ENCODE measurements at places on chromosomes 3 and 15.

DNA sequence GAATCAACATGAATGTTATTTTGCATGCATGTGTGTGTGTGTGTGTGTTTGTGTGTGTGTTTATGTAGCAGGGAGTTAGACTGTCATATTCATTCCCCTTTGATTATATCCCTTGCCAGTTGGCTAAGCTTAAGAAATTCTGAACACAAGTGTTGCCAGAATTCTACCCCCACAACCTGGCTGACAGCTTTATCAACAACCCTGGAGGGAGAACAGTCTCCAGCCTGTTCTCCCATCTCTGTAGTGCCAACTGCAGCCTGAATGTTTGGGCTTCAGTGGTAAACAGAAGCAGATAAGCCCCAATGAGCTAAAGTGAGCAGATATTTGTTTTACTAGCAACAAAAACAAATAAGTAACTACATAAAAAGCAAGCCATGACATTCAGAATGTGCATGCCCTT is 162.6 kb upstream of the ABI3BP start:
- DNase-seq: no peak

DNA sequence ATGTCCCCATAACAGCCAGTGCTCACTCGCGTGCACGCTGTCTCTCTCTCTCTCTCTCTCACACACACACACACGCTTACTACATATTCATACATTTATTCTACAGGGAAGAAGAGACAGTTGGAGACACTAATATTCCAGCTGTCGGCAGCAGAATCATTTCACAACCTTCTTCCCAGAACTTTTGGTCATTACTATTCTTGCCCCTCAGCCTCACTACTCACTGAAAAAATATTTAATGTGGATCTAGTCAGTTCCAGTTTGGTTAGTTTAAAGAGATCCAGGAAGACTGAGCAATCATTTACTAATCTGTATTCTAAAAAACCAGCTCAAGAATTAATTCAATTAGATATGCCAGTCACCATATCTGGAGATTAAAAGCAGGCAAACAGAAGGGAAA is 394.9 kb downstream of the PTPRG start:
- DNase-seq: no peak

DNA sequence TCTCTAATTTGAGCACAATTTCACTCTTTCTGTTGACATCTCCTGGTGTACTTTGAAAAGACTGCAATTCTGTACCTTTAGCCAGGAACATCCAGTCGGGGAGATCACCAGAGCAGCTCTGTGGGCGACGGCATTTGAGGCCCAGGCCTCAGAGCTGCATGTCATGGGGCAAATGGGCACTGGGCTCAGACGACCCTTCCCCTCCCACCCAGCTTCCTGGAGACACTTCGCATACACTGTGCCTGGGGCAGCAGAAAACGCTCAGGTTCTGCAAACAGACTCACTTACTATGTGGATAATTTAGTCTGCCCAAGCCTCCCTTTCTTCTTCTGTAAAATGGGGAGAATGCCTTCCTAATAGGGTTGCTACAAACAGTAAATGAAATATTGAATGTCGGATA is 96.9 kb downstream of the HMG20A start:
- DNase-seq: no peak

DNA sequence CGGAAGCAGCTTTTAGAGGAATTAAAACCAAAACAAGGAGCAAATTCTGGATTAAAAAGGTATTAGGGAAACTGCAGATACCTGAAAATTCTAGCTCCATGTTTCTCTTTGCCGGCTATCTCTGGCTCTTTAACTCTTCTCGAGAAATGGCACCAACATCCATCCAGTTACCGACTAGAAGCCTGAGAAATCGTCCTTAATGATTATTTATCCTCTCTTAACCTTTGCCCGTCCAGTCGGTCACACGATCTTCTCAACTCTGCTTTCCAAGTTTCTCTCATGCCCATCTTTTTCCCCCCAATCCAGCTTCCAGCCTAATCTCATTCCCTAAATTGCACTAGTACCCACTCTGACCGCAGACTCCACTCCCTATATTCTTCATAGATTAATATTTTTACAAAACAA is 596 bp upstream of the SGO1 start:
- no peak for DNase-seq

- no peak for DNase-seq
Measured at GRCh38 chr3:50639055-50639494, 22.1 kb downstream of the MAPKAPK3 start.

GRCh38 chr3:192726385-192726784 is 956 bp downstream of the FGF12 start:
- DNase-seq: no peak

GRCh38 chr3:193869221-193870201 is 266.4 kb upstream of the HES1 start:
- DNase-seq: no peak

- no peak for DNase-seq
Measured at GRCh38 chr3:67200618-67201017, 202.5 kb downstream of the KBTBD8 start.

DNA sequence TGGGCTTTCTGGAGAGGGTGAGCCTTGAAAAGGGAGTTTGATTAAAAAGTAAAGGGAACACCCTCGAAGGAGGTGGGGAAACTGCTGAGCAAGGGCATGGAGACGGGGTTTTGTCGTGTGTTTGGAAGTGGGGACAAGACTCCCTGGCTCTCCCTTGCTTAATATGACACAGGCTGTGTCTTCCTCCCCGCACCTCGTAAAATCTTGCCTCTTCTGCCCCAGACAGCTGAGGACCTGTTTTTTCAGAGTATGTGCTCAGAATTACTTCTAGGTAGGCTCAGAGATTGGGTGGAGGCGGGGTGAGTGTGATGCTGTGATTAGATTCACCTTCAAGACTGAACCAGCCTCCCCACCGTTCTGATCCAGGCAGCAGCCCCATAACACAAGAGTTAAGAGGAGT is 244.4 kb upstream of the TLE3 start:
- DNase-seq: no peak

GRCh38 chr3:49535971-49536874 is 18.1 kb upstream of the BSN start:
- DNase-seq: no peak

DNA sequence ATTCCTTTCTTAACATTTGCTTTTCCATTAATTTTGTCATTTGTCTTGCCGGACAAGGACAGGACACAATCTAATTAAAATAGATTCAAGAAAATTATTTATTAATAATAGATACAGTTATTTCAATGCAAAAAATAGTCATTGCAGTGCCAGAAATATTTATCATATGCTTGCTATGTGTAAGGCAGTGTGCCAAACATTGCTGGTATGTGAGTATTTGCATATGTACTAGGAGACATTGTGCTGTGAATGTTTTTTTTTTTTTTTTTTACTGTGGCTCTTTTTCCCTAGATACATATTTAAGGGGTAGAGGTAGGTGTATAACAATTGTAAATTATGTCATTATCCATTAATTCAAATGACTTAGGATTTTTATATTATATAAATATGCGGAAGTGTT is 23.3 kb downstream of the SPRED1 start:
- DNase-seq: no peak

- DNase-seq: no peak
Measured at GRCh38 chr3:178195824-178196223, 340.4 kb upstream of the KCNMB2 start.

DNA sequence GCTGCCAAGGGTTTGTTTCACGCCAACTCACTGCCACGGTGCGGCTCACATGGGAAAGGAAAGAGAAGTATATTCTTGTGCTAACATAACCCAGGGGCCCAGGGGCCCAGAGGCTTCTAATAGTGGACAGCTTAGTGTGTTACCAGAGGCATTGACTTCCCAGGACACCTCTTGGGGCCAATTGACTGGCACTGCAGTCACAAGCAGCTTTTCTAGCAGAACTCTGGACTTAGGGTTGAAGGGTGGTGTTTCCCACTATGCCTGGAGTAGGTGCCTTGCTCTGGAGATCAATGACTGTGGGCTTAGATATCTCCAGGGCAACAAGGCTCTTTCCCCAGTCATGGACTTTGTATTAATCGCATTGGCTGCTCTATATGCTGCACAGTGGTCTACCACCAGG is 172.7 kb upstream of the KBTBD8 start:
- no peak for DNase-seq

- DNase-seq: no peak
Measured at GRCh38 chr15:39226169-39226937, 354.5 kb upstream of the THBS1 start.

GRCh38 chr3:65871305-65872141 is 167.2 kb downstream of the MAGI1 start:
- no peak for DNase-seq

DNA sequence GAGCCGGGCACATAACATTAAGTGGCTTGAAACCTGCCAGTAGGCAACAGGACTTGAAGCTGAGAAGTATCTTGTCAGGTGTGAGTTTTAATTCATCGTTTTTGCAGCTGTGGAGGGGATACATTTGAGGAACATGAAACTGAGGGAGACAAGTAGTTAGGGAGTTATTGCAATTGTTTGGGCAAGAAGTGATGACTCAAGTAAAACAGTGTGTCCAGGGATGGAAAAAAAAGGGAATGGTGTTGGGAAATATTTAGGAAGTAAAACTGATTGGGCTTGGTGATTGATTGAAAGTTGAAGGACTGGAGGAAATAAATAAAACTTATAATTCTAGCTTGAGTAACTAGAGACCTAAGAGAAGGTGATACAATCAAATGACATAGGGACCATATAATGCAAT is 85.5 kb downstream of the NCEH1 start:
- DNase-seq: no peak

DNA sequence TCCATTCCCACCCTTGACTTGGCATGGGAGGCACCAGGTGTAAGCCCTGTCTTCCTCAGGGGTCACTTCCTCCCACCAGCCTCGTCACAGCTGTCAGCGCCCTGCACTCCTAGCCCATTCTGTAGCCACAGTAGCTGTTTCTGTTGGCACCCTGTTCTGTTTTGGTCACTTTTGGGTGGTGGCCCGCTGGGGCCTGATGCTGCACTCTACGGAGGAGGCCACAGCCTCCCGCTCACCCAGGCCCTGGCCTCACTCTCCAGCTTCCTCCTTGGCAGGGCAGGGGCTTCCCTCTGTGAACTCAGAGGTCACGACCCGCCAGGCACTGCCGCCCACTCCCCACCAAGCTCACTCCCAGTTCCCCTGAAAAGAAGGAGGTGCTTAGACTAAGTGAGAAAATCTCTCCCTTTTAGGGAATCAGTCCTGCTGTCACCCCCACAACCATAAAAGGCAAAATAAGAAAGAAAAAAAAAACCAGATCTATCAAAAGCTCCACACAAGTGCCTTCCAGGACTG is 68.4 kb downstream of the MGLL start:
- DNase-seq: no peak

DNA sequence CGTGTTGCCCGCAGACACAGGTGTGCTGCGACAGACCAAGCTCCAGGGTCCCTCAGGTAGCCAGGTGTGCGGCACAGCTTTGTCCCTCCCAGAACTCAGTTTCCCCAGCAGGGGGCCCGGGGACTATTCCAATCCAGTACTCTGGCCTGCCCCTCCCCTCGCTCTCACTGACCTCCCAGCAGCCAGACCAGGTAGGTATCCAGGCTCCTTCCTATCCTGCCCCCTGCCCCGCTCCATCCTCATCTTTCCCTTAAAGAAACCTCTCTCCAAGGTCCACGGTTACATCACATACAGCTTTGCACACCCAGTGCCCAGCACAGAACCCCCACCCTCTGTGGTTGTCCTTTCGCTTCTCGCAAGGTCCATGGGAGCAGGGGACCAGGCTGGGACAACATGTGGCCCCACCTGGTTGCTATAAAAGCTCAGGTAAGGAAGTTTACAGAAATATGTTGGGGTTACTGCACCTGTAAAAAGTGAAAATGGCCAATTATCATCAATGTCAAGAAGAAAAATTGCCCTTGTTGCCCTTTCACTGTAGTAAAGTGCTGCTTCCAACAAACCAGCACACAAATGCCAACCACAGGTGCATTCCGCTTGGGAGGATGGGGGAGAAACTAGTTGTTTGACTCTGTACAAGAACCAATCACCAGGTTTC is 7.3 kb upstream of the CYP11A1 start:
- no peak for DNase-seq

DNA sequence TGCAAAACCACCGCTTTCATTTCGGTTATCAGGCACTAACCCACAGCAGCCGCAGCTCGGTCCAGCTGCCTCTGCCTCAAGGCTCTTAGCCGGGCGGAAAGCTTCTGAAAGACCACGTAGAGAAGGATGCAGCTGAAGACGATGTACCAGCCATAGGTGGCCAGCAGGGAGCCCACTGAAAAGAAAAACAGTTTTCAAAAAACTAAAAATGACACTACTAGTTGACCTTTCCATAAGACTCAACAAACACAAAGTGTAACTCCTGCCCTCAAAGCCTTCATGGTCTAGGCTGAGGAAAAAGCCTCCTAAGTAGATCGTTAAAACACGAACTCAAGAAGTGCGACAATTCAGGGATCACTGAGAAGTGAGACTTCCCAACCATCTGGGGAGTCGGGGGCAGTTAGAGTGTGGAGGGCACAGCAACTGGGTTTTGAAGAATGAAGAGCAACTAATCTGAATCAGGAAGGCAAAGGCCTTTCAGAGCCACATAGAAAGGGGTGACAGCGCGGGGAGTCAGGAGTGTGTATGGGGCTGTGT is 716 bp downstream of the SELENOS start:
- DNase-seq: peak; percentile 19
